ENCODE measurements at places on chromosomes 7 and 10.

DNA sequence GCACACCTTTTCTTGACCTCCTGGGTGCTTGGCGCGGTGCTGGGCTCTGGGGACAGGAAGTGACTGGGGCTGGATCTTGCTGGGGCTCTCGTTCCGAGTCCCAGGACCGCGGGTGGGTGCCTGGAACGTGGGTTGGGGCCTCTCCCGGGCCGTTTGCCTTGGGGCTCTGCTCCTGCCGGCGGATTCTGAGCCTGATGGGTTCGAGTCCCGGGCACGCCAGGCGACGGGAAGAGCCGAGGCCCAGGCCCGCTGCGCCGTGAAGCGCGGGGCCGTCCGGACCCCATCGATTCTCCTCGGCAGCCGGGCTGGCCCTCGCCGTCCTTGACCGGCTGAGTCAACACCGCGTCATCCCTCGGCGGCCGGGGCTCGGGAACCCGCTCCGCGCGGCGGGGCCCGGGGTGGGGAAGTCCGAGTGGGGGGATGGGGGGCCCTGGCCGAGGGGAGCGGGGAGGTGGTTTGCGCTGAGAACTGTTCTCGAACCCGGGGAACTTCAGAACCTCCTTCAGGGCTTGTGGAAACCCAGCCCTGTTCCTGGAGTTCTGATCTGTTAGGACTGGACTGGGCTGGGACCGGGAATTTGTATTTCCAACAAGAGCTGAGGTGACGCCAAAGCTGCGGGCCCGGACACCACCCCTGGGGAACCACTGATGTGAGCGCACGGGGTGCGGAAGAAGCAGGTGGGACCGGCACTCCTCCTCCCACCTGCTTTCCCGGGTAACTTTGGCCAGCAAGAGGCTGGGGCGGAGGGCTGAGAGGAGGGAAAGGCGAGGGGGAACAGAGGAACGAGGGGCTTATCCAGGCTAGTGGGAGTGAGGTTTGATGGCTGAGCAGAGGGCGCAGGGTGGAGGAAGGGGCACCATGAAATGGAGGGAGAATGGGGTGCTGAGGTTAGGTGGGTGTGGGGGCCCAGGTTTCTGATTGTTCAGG is 6.2 kb downstream of the HHEX start:
- DNase-seq = no peak

DNA sequence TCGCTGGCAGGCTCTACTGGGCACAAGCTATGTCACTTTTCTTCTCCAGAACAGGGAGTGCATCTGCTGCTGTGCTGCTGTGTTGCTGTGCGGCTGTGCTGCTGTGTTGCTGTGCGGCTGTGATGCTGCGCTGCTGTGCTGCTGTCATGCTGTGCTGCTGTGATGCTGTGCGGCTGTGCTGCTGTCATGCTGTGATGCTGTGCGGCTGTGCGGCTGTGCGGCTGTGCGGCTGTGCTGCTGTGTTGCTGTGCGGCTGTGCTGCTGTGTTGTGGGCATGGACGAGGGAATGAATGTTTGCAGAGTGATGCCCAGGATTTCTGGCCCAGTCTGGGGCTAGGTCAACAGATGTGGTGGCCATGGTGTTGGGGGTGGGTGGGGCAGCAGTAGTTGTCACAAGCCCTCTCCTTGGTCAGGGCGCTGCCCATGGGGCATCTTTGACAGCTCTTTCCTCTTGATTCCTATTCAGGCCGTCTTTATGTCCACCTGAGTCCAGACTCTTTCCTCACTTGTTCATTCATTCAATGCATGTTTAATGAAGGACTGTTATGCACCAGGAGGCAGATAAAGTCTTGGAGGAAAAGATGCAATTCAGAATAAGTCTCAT is 55.6 kb downstream of the C10orf120 start:
- DNase-seq = no peak

DNA sequence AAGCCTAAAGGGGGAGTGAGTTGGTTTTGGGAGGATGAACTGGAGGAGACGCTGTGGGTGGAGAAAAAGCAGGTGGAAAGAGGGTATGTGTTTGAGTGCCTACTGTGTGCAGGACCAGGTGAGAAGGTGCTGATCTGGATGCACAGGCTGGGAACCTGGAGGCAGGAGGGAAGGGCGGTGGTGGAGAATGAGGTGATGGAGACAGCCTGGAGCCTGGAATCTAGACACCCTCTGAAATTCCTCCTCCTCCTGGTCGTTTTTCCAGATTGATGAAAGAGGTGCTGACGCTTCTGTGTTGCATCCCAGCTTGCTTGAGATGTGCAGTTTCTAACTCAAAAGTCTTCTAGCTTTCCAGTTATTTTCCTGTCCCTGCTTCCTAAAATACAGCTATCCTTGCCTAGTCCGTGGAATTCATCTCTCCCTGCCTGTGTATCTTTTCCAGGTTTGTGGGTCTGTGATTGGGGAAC is 67.5 kb downstream of the LRMDA start:
- no peak for DNase-seq

DNA sequence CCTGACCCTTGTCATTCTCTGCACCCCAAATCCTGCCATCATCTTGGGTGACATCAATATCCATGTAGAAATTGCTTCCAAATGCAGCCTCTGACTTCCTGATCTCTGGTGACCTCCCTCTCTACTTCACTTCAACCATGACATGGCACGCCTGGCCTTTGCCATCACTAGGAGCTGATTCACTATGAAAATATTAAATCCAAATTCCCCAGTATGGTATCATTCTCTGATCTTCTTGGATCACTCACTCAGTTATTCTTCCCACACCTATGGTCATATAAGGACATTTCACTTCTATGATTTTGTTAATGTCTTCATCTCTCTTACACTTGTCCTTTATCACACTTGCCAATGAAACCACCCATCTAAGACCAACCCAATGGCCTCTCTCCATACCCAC is 73.7 kb upstream of the ODAD2 start:
- DNase-seq = no peak

DNA sequence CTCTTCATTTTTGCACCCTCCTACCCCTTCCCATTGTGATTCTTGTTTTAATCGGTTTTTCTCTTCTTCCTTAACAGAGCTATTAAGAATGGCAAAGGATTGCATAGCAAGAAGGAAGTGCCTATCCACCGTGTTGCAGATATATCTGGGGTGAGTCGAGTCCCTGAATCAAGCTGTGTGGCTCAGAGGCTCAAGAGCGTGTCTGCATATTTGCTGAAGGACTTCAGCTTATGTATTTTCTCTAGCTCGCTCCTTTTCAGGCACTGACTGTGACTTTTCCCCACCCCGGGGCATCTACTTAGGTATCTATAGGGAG is 126.6 kb downstream of the LRRC4 start:
- no peak for DNase-seq

GRCh38 chr10:102196893-102197292 is 29.2 kb upstream of the ELOVL3 start:
- no peak for DNase-seq

GRCh38 chr7:136585954-136586670 is 282.3 kb upstream of the CHRM2 start:
- DNase-seq = no peak

GRCh38 chr7:4527988-4528636 is 154.0 kb upstream of the FOXK1 start:
- DNase-seq = peak; percentile 82

DNA sequence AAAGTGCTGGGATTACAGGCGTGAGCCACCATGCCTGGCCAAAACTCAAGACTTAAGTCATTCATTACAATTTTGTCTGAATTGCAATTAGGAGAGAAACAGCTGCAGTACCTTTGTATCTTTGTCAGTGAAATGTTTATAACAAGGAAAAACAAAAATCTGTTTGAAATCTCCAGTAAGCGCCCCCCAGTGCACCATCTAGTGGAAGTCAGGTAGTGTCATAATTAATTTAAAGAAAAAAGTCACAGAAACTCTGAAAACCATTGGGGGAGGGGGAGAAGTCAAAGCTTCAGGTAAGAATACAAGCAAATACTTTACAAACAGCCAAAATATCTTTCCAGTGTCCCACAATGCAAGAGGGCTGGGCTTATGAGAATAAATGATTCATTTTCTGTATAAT is 2.8 kb downstream of the MPP7 start:
- no peak for DNase-seq

DNA sequence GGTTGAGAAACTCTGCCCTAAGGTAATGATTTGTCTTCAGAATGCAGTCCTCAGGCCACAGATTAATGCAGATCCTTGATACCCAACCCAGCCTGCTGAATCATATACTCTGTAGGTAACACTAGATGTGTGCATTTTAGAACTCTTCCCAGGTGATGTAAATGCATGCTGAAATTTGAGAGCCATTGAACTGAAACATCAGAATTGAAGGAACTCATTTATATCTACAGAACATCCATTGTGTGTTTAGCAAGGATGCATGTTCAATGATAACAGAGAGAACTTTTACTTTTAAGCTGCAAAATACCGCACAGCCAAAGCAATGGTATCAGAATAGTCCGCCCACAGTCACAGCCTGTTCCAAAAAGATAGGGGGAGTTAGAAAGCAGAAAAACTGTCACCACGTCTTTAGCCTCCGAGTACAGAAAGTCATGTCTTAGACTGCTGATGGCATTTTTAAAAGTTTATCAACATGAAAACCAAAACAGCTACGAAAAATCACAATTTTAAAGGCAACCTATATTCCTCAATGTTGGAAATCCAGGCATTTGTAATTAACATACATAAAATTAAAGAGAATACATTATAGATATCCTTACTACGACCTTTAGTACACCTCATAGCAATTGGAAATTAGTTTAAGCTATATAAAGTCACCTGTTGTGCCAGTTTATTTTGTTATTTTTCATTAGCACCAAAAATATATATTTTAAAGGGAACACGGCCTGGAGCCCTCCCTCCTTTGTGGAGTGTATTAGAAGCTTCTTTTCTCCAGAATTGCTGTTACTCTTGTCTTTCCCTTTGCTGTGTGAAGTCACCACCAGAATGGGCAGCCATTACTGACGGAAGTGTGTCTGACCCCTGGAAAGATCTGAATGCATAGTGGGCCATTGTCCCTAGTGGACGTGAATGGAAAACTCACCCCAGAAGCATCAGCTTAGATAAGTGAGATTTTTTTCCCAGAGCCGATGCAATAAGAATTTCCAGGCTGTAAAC is 65.8 kb upstream of the PRKAR2B start:
- no peak for DNase-seq

GRCh38 chr10:72980348-72980747 is 25.7 kb upstream of the PLA2G12B start:
- DNase-seq = no peak

GRCh38 chr10:29011516-29011915 is 277.4 kb upstream of the LYZL1 start:
- DNase-seq = no peak

GRCh38 chr10:128064970-128065580 is 61.1 kb downstream of the MKI67 start:
- no peak for DNase-seq

- no peak for DNase-seq
Observed at GRCh38 chr10:52801947-52802346, 29.4 kb upstream of the MBL2 start.

GRCh38 chr7:20839987-20840386 is 53.3 kb upstream of the SP8 start:
- no peak for DNase-seq

GRCh38 chr10:52030975-52031374 is 283.1 kb upstream of the DKK1 start:
- no peak for DNase-seq

DNA sequence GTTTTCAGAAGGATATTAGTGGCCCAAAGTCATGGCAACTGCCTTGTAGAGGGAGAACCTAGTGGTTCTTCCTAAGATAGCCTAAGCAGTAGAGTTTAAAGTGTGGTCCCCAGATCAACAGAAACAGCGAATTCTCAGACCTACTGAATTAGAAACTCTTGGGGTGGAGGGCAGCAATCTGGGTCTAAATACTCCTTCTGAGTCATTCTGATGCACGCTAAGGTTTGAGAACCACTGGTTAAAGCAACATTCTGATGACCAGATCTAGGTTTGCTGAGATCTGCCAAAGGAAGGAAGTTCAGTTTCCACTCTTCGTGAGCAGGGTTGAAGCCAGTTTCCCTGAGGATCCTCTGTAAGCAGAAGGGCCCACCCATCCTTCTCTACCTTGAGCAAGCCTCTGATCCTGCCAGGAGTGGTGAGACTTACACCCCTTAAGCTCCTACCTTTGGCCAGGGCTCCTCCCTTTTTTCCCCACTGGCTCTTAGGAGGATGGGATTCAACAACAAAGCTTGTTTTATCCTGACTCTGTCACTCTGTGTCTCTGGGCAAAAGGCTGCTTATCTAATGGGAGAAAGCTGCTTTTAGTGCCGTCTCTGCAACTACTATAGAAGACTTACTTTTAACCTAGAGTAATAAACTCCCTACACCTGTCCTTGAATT is 26.8 kb upstream of the TRUB1 start:
- DNase-seq = no peak

DNA sequence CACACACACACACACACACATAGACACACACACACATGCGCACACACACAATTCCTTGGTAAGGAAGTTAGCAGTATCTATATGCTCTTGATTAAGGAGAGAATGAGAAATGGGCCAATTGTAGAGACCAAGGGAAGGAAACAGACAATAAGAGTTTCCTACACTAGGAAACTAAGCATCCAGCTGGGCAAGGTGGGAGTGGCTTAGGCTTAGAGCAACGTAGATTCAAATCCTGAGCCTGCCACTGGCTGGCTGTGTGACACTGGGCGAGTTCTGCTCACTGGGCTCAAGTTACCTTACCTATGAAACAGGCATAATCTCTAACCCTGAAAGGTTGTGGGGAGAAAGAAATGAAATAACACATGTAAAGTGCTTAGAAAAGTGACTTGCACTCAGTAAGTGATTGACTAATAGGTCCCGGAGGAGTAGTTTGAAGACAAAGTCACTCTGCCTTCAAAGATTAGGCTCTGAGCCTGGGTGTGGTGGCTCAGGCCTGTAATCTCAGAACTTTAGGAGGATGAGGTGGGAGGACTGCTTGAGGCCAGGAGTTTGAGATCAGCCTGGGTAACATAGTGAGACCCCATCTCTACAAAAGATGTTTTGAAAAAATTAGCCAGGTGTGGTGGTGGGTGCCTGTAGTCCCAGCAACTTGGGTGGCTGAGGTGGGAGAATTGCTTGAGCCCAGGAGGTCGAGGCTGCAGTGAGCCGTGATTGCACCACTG is 701.4 kb downstream of the PARD3 start:
- no peak for DNase-seq

DNA sequence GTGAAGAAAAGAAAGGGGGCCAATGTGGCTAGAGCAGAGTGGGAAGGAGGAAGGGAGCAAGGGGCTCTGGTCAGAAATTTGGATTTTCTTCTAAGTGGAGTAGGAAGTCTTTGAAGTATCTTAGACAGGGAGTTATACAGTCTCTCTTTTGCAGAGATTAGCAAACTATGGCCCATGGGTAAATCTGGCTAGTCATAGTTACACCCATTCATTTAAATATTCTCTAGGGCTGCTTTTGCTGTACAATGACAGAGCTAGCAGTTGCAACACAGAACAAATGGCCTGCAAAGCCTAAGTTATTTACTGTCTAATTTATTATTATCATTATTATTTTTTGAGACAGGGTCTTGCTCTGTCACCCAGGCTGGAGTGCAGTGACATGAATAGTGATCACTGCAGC is 10.5 kb upstream of the LAMB4 start:
- DNase-seq = no peak

DNA sequence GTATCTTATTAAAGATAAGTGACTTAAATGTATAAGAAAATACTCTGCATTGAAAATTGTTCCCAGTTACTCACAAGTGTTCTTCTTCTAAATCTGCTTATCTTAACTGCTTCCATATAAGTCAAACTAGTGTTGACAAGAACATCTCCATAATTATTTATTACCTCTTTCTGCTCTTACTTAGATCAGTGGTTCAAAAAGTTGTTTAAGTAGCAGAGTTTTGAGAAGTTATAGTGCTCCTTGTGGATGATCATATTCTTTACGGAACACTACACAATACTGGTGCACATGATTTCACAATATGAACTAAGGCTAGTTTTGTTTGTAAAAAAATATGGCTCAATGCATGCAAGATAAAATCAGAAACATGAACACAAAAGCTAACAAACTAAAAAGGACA is 168.4 kb downstream of the SEMA3D start:
- DNase-seq = peak; percentile 28
